ENCODE measurements at places on chromosomes 16 and 17.

DNA sequence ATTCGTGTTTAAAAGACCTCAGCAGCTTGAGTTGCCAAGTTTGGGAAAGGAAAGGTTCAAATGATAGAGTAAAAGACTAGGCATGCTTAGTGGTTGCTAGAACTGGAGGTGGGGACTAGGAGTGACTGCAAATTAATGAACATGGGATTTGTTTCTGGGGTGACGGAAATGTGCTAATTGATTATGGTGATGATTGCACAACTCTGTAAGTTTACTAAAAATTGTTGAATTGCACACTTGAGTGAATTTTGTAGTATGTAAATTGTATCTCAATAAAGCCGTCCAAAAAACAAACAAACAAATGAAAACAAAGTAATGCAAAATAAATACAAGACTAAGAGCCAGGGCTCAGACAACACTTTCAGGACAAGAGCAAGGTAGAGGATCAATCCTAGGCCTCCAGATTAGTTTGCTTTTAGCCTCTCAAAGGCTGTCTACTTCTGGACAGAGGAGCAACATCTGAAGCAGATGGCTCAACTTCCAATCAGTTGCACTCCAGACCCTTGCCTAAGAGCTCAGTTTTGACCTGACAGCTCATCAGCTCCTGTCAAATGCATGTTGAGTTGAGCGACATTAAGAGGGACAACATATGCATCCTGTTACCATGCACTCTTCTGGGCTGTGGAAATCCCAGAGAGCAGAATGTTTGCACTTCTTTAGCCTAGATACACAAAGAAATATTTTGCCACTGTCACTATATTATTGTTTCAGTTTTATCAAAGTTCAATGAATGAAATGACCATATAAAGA, 111.2 kb upstream of the ASIC2 start:
- no peak for DNase-seq

- no peak for DNase-seq
Observed at GRCh38 chr16:85483424-85483823, 129.7 kb upstream of the GSE1 start.

GRCh38 chr16:85545227-85545818, 67.8 kb upstream of the GSE1 start:
- no peak for DNase-seq

- no peak for DNase-seq
Observed at GRCh38 chr17:53061446-53061845, 761.3 kb upstream of the KIF2B start.

GRCh38 chr16:23206986-23207385, 24.4 kb downstream of the SCNN1G start:
- no peak for DNase-seq

DNA sequence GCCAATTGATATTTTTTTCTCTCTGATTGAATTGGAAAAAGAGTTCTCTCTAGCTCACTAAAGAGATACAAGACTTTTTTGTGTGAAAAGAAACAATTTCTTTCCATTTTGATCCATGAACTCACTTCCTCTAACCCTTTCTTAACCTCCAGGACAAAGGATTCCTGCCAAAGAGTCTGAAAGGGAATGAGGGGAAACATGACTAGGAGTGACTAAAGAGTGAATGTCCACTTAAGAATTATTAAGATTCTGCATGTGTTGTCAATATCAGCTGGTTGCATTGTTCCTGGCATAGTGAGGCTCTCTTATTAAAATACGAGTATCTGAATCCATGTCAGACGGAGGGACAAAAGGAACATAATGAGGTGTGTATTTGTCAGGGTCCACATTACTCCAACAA, 344.7 kb downstream of the GRIN2A start:
- no peak for DNase-seq

DNA sequence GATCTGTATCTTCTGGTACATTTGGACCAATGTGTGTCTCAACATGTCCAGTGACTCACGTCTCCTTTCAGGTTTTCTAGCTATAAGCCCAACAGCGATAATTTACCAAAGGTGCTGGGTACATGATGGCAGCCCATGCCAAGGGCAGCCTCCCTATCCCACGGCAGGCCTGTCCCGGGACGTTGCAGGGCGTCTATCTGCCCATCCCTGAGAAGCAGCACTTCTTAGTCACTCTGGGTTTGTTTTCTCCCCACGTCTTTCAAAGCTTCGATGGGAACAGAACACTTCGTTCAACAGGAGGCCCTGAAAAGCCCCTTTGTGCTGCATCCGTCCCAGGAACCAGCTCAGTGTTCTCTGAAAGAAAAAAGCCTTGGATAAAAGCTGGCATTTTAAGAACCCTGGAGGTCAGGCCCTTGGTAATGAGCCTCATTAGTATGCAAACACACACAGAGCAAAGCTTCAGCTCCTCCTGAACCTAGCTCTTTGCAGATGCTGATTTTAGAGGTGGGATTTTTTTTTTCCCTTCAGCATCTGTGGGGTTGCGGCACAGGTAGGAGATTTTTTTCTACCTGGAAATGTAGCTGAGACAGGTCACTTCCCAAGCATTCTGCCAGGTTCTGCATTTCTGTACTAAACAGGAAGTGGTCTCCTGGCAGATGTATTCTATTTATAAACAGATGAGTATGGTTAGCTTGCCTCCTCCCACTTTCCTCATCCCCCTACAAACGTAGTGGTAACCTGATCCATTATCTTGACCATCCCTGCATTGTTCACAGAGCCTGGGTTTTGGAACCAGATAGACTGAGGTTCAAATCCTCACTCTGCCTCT, 17.5 kb upstream of the MT4 start:
- no peak for DNase-seq

GRCh38 chr17:17712268-17712924, 31.1 kb downstream of the RAI1 start:
- DNase-seq = no peak

DNA sequence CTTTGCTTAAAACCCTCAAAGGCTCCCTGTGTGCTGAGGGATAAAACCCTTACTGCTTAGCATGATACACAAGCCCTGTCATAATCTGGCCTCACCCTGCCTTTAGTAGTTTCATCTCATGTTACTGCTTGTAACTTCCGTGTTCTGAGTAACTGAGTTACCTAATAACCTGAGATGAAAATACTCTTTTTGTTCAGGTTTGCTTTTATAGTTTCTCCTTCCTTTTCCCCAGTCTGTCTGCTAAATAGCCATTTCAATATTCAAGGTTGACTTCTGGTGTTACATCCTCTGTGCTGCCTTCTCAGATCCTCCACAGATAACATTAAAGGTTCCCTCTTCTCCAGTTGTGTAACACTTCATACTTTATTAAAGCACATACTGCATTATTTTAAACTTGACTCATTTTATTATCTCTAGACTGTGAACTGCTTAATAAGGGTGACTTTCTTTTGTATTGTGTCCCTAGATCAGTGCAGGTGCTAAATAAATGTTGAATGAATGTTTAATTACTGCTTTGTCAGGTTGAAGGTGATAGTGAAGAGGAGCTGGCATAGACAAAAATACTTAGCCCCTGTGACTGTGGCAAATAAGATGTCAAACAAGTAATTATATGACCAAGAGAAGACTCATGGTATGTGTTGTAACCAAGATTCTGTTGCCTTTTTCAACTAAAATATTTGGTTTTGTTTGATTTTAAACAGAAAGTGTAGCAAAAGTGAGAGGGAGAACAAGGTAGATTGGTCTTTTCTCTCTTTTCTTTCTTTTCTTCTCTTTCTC, 47.8 kb downstream of the NFAT5 start:
- no peak for DNase-seq

GRCh38 chr17:50844117-50844700, 8.8 kb downstream of the WFIKKN2 start:
- no peak for DNase-seq

- DNase-seq = no peak
Observed at GRCh38 chr17:44688675-44689476, 700 bp downstream of the CCDC43 start.

DNA sequence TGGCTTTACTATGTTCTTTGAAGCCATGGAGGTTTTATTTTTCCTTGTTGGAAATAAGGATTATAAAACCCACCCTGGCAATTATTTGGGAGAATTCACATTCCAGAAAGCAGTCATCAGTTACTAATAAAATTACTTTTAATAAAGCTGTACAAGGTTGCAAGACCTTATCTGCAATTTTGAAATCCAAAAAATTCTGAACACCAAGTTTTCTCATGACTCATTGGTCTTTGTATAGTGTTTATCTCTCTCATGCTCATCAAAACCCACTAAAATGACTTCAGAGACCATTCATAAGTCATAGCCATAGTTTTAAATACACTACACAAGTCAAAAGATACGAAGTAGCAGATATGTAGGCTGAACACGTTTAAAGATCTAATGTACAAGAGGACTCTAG, 6.0 kb upstream of the KRT38 start:
- DNase-seq = no peak

DNA sequence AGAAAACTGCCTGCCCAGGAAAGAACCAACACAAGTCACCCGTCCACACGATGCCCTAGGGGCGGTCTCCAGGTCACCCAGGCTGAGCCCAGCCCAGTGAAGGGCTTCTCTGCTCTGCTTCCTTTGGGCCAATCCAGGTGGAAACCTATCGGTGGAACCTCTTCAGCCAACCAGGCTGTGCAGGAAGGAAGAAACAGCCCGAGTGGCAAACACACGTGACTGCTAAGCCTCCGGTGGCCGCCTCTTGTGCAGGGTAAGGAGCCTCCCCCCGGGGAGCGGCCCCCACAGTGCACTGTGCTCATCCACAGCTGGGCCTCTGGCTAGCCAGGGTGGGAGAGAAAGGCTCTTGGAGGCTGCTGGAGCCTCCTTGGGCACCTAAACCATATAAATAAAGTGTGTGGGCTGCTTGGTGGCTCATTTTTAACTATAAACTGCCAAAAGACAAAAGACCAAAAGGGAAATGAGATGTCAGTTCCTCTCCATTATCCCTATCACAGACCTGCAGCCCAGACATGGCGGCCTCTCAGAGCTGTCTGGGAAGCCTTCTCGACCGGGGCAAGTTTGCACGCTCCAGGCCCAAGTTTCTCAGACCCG, 2.4 kb downstream of the RTN4RL1 start:
- DNase-seq = no peak

DNA sequence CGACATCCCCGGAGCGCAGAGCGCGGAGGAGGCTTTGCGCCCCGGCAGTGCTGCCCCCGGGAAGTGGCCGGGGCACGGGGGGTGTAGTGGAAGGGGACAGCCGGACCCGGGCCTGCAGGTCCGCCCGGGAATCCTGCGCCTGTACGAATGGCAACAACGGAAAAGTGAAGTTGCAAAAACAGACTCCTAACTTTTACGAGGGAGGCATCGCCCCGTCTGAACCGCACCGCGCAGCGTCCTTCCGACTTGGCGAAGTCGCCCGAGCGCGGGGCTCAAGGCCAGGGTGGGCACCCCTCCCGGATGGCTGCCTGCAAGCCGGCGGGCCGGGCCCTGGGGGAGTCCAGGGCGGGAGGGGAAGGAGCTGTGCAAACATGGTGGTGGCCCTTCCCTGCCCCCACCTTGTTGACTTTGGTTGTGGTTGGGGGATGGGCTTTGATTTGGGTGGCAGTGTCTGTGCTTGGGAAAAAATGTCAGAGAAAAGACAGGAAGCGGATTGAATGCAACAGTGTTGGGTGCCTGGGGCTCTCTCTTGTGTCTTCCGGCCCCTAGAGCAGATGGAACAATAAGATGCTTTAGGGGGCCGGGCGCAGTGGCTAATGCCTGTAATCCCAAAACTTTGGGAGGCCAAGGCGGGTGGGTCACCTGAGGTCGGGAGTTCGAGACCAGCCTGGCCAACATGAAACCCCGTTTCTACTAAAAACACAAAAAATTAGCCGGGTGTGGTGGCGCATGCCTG, 675 bp downstream of the RNF213 start:
- no peak for DNase-seq

- no peak for DNase-seq
Observed at GRCh38 chr16:11665071-11665491, 3.2 kb upstream of the SNN start.

GRCh38 chr17:19996502-19996901, 12.7 kb upstream of the SPECC1 start:
- DNase-seq = no peak

- DNase-seq = no peak
Observed at GRCh38 chr17:77366206-77366557, 225.4 kb downstream of the SEC14L1 start.

GRCh38 chr16:50655558-50656055, 25.5 kb downstream of the SNX20 start:
- DNase-seq = no peak

DNA sequence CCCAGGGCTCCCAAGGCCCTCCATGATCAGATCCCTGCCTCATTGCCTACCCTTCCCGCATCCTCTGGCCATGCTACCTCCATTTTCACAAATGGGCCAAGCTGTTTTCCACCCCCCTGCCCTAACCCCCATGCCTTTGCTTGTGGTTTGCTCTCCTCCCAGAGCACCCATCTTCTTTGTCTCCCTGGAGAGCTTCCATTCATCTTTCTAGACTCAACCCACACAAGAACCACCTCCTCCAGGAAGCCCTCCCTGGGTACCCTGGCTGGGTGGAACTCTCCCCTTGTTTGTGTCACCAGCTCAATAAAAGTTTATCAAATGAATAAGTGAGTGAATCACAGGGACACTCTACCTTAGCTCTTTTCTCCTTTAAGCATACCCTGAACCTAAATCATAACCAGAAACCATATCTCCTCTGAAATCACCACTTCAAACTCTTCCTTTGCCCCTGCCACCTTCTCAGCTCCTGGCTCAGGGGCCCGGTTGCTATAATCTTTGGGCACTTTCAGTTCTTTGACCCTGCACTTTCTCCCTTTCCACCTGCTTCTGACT, 2.9 kb upstream of the SCN4A start:
- DNase-seq = no peak

GRCh38 chr16:48187779-48188178, 32.0 kb upstream of the ABCC12 start:
- DNase-seq = no peak

GRCh38 chr17:10117581-10118001, 80.8 kb downstream of the GAS7 start:
- no peak for DNase-seq

DNA sequence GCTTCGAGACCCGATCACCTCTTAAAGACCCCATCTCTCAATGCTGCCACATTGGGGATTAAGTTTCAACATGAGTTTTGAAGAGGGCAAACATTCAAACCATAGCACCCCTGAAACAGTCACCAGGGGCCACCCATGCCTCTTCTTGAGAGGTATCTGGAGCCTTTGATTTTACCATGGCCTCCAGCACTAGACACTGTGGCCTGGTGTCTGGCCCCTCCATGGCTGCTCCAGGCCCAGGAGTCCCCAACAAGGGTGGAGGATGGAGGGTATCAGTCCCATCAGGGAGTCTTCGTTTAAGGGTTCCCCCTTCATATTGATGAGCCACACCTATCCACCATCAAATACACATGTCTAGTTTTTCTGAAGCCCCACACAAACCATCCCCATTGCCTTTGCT, 66.5 kb upstream of the CDH5 start:
- no peak for DNase-seq

DNA sequence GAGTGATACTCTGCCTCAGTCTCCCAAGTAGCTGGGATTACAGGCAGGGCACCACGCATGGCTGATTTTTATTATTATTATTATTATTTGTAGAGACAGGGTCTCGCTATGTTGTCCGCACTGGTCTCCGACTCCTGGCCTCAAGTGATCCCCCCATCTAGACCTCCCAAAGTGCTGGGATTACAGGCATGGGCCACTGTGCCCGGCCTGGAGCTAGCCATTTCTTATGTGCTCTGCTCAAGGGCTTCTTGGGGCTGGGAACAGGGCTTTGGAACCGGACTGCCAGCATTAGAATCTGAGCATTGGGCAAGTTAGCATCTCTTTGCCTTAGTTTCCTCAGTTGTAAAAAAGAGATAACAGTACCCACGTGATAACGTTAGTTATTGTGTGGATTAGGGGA, 111.3 kb downstream of the C16orf78 start:
- no peak for DNase-seq
